ENCODE measurements at places on chromosomes 2 and 18.

DNA sequence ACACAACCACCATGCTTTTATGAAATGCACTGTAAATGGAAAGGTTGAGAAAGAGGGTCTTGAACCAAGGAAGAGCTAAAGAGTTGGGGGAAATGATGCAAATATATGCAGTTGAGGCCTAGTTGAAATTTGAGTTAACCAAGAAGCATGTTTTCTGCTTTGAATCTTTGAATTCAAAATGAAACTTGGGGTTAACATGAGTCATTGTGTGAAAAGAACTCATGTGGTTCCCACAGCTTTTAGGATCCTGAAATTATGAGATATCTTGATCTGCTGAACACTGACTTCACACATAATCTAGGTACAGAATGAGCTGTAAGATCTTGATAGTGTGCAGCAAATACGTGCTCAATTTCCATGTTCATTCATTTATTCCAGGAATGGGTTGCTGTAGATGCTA, 422.9 kb upstream of the TRIB2 start:
- DNase-seq, result no peak

- DNase-seq, result no peak
These were observed 97.9 kb upstream of the HNRNPA3 start for GRCh38 chr2:177114712-177115111.

- DNase-seq, result no peak
These were observed 22.6 kb upstream of the SULT1C3 start for GRCh38 chr2:108217211-108217610.

DNA sequence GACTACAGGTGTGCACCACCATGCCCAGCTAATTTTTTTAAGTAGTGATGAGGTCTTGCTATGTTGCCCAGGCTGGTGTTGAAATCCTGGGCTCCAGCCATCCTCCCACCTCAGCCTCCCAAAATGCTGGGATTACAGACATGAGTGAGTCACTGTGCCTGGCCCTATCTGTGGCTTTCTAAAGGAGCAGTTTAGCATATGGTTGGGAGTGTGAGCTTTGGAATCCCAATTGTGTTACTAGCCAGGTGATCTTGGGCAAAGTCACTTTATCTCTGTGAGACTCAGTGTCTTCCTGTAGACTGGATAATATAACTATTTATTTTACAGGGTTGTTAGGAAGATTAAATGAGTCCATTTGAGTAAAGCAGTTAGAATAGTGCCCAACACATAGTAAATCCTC, 19.8 kb upstream of the SMAD4 start:
- DNase-seq, result no peak

GRCh38 chr2:238263204-238264071, 23.6 kb upstream of the HES6 start:
- DNase-seq, result peak; percentile 80

DNA sequence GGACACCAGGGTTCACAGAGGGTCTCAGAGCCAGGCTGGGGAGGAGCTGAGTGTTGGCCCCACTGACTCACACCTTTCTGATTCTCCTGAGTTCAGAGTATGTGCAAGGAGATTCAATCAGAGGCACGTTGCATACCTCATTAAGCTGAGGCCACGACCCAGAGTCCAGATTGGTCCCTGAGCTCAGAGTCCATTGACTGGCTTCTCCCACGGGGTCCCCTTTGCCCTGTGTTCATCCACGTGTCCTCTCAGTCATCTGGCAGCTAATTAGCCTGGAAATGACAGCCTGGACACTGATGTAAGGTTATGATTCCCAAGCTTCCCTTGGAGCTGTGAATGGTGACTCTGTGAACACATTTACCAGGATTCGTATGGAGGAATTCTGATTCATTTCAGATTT, 267.2 kb downstream of the SH3BP4 start:
- no peak for DNase-seq

DNA sequence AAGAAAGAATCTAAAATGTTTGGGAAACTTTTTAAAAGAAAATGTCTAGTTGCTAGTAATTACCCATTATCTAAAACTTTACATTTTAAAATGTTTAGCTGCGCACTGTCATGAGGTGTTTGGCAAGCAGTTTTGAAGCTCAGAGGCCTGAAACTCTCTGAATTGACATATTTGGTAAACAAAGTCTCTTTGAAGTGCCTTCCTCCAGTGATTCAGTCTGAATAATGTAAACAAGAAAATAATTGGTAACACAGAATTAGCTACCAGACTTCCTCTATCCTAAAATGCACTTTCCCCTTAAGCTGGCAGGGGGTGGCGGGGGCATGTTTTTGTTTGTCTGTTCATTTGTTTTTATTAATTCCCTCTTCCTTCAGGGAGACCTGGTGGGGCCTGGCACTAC, 61.4 kb downstream of the WDR75 start:
- DNase-seq, result no peak

DNA sequence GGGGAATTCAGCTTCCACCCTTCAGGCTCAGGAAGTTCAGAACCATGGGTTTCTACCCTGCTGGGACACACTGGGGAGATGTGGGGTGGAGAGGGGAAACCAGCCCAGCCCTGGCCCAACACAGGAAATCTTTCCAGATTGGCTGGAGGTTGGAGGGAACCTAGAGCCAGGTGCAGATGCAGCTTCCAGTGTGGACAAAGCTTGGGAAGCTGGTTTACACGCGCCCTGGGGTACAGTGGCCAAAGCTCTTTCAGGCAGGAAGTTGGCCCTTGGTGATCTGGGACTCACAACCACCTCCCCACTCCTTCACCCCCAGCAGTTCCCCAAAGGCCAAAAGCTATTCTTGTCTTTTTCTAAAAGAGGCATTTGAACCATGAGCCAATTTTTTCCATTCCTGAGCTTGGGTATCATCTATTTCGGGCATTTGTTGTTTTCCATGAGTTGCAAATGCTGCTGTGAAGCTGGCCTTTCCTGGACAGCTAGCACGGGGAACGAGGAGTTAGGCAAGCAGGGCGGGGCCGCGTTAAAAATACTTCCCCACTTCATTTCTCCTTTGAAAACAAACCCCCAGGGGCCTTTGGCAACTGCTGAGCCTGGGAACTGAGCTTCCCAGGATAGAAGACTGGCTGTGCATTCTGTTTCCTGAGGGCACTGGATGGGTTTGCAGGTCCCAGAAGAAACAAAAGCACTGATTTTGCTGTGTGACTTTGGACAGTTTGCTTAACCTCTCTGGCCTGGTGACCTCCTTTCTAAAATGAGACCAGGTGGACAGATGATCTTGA, 3.1 kb upstream of the ARID5A start:
- DNase-seq, result peak; percentile 52

Measured in skeletal muscle cell (primary cell).